ENCODE measurements at places on chromosomes 1 and 21.

DNA sequence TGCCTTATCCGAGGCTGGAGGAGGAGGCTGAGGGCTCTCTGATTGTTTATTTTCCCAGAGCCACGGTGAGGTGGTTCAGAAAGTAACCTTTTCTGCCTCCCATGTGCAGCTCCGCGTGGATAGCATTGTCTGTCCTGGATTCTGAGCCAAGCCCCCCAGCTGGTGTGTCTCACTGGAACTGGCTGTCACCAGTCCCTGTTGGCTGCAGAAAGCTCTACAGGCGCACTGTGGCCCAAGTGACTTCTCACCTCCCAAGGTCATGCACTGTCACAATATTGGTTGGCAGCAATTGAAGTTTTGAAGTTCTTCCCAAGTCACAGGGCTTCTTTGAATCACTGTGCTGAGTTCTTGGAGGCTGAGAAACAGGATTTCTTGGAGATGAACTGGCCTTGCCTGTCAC, 8.2 kb downstream of the BMP8A start:
- no peak for DNase-seq

DNA sequence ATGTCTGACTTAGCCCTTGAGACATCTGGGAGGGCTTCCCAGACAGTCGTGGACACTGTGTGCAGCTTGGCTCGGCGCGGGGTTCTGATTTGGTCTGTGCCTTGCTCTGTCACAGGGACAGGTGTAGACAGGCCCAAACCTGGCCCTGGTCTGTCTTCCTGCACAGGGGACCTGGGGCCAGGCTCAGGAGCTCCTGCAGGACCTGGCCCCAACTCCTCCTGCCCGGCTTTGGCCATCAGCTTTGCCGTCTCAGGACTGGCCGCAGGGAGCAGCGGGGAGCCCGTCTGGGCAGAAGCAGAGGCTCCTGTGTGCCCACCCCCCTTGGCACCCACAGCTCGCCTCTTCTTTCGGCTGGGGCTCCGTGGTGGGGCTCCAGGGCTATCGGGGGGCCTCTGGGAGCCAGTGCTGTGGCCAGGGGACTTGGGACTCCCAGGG, 1.7 kb downstream of the PERM1 start:
- DNase-seq = no peak

DNA sequence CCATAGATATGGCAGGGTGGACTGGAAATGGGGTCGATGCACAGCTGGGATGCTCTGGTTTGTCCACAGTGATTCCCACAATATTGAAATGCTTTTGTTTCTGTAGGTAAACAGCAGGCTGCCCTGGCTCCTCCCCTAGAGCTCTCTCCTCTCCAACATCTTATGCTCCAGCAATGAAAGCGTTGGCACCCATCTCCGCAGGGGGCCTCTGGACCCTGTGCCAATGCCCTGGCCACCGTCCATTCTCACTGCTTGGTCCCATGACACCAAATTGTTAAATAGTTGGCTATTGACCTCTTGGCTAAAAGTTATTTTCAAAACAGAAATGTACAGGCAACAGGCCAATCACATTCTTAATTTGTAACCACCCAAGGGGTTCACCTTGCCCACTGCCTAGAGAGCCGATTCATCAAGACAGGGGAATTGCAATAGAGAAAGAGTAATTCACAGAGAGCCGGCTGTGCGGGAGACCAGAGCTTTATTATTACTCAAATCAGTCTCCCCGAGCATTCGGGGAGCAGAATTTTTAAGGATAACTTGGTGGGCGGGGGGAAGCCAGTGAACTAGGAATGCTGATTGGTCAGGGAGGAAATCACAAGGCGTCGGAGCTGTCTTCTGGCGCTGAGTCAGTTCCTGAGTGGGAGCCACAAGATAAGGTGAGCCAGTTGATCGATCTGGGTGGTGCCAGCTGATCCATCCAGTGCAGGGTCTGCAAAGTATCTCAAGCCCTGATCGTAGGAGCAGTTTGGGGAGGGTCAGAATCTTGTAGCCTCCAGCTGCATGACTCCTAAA, 76.9 kb upstream of the B3GALT5 start:
- no peak for DNase-seq

GRCh38 chr1:46133181-46133658, 791 bp upstream of the PIK3R3 start:
- DNase-seq = no peak

- DNase-seq = no peak
Measured at GRCh38 chr1:99771513-99771918, 5.1 kb upstream of the FRRS1 start.

DNA sequence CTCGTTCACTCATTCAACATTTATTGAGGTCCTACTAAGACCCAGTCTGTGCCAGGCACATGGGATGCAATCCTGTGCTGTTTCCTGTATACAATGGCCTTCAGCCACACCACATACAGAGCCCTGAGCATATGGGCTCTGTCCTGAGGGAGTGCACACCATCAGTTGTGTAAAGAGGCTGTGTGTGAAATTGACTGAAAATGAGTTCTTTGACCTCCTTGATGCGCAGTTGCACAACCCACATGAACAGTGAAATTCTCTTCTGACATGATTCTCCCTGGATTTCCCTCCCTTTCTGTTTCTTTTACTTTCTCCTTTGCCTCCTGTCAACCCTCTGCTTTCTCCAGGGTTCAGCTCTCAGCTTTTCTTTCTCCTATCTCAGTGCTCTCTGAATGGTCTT, 6.3 kb upstream of the SYT6 start:
- no peak for DNase-seq

GRCh38 chr1:110607536-110608230, 1.5 kb upstream of the KCNA2 start:
- DNase-seq = no peak

DNA sequence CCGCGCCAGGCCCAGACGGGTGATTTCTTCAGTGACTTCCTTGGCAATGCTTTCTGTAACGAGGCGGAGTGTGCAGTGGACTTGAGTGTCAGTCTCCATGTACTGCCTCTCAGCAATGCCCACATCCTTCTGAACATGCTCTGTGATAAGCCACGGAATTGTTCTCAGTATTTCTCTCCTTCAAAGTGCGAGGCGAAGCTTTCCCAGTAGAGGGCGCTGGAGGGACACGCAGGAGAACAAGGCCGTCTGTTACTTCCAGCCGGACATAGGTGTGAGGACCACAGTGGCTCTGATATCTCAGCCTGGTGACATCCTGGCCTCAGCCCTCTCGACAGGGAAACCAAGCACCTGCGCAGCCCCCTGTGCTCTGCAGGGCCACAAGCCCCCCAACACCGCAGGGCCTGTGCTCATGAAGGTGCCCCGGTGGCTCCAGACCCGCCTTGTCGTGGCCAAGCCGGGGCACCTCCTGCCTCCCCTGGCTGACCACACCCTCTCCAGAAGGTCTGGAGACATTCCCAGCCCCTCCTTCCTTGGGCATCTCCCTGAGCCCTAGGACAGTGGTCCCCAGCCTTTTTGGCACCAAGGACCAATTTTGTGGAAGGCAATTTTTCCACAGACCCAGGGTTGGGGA, 46.1 kb upstream of the BACE2 start:
- DNase-seq = peak; percentile 18

GRCh38 chr1:182586380-182586779, 2.7 kb downstream of the RNASEL start:
- DNase-seq = no peak

DNA sequence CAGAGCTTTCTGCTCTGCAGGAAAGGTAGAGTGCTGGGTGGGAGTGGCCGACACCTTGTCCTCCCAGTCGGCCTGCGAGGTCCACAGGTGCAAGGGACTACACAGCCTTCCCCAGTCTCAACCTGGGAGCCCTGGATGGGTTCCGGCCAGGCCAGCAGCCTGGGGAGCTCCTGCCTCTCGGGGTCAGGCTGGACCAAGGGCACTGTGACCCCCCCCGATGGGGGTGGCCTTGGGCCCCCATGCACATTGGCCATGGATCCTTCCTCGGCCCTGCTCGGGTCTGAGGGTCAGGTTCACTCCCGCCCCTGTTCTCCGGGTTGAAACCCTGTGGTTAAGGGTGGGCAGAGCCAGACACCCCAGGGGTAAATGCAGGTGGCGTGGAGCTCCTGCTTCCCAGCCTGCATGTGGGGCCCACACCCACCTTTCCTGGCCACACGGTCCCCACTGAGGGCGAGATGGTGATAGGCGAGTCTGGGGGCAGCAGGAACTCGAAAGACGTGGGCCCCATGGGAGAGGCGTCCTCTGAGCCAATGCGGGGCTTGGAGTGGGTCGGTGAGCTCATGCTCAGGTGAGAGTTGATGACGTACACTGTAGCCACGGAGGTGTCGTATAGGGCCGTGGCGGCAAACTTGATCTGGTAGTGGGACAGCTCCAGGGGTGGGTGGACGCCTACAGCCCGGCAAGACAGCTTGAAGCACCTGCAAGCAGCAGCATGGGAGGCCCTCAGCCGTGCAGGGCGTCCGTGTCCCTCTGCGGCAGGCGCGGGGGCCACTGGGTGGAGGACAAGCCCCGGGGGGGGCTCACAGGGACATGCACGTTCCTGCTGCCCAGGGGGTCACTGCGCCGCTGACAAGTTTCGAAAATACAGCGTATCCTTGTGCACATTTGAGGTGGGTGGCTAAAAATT, 10.8 kb upstream of the TMEM52 start:
- no peak for DNase-seq

DNA sequence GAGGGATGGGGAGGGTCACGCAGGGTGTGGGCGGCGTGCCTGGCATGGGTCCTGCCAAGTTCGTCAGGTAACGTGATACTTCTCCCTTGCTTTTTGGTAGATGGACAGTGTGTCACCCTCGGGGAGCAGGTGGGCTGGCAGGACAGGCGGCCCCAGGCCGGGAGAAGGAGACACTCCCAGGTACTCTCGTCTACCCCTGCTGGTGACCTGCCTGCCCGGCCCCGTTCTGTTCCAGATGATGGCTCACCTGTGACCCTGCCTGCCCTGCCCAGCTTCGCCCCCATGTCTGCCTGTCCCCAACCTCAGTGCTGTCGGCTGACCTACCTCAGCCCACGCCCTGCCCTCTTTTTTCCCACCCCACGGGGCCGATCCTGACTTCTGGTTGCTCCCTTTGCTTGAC, 144.7 kb downstream of the PCBP3 start:
- DNase-seq = no peak

GRCh38 chr1:5109633-5110032, 455.2 kb downstream of the AJAP1 start:
- DNase-seq = no peak

DNA sequence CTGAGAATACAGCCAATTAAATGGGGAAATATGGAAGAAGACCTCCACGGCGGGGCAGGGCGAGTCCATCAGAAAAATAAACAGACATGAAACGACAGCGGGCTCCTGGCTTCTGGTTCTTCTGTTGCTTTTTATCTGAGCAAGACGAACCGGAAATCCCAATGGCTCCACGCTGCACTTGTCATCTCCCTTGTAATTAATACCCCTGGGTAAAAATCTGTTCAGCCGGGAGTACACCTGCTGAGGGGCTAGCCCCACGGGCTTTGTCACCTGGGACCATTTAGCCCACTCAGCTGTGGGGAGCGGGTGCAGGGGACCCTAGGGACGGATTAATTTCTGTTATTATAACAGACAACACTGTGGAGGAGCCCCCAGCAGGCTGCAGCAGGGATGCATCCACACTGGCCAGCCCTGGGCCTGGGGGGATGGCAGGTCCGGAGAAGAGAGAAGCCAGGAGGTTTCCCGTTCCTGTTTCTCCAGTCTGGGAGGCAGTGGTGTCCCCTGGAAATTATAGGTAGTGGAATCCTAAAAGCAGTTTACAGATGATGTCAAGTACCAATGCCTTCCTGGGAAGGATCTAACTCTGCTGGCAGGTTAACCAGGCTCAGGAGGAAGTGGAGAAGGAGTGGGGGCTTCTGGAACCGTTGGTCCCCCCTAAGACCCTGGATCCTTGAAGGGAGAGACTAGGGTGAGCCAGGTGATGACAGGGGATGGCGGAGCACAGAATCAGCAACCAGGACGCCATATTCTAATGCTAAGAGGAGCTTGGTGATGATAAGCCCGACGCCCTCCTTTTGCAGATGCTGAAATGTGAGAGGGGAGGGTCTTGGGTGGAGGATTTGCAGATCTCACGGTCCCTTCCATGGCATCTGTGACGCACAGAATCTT, 566.1 kb downstream of the PTPRU start:
- DNase-seq = no peak

DNA sequence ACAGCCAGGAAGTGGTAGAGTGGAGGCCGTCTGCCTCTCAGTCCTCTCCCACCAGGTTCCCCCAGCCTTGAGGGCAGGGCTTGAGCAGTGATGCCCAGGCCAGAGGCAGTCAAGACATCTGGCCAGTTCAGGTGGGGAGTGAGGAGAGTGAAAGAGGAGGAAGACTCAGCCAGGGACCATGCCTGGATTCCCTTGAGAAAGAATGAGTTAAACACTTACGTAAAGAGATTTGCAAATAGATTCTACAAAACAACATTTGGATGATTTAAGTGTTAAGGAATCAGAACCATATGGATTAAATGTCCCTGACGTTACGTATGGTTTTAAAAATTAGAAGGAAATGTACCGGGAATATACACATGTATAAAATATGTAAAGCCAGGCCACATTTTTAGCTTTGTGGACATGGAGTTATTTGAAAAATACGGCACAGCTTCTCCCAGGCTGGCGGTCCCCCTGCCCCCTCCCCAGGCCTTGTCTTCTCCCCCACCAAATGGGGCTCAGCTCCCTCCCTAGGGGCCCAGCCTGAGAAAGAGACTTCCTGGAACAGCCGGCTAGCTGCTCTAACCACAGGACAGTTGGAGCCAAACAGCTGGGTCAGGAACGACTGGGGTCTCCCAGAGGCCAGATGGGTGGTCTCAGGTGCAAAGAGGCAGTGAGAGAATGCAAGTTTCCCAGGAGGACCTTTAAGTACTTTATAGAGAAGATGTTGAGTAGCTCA, 188.3 kb upstream of the EDN2 start:
- no peak for DNase-seq

DNA sequence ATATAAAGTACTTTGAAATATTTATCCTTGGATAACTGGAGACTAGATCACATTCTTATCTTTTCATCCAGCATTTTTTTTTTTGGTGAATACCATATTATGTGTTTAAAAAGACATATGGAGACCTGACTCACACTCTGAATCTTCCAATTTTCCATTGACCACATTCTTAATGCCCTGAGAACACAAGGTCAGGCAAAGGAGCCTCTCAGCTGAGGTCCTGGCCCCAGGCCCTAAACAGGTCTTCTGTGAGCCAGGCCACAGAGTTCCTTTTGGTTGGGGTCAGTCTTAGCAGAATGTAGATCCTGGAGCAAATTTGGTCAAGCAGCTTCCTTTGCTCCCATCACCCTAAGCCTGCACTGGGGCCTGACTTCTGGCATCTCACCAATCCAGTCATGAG, 390.1 kb upstream of the ST6GALNAC5 start:
- DNase-seq = no peak

GRCh38 chr1:197103300-197103699, 36.2 kb upstream of the F13B start:
- no peak for DNase-seq

GRCh38 chr1:55446351-55446750, 231.2 kb upstream of the USP24 start:
- no peak for DNase-seq

DNA sequence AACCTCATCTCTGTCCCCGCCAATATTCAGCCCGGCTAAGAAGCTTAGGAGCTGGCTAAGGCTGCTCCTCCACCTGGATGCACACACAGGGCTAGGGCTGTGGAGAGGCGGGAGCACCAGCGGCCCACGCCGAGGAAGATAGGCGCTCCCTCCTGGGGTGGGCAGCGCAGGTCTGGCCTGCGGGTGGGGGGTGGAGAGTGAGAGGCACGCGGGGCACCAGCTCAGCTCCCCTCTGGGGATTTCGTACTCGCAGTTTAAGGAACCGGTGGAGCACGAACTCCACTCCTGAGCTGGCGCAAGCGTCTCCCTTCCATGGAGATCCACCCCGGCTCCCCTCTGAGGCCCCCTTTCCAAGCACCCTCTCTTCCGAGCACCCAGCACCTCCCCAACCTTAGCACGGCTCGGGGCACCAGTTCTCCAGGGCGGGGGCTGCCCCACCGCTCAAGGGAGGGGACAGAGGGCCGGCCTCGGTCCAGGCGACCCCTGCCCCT, 433 bp upstream of the KAZN start:
- DNase-seq = no peak

All from stimulated activated CD8-positive, alpha-beta memory T cell treated with anti-CD3 and anti-CD28 coated beads, Interleukin-7, amount 100 ng/mL, for 24 hours (primary cell).